ENCODE measurements at places on chromosomes 16 and 17. TPM values are rescaled to one million over a fixed set of nuclear protein-coding genes. Genes with fewer than 3 reads are reported as not detected.

DNA sequence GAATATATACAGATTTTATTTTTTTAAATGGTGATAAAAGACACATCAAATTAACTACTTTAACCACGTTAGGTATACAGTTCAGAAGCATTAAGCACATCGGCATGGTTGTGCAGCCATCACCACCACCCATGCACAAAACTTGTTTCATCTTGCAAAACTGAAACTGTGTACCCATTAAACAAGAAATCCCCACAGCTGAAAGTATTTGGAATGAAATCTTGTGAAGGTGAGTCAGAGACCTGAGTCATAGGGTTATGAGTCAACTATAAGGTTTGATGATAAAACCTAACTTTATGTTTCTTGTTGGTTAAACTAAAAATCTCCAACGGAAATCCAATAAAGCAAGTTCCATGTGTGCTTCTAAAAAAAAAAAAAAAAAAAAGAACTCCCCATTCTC is 561.6 kb upstream of the PSMD7 start:
- no peak for DNase-seq

- DNase-seq: no peak
Observed at GRCh38 chr16:85638695-85639409, 25.7 kb downstream of the GSE1 start.

- DNase-seq: no peak
Observed at GRCh38 chr17:47099451-47099986, 89.6 kb downstream of the CDC27 start.

Gene DHX58
- 24.8 TPM for total RNA-seq

Gene CARD14
- 0.49 TPM for total RNA-seq

Gene WNT9B
- not detected for total RNA-seq

DNA sequence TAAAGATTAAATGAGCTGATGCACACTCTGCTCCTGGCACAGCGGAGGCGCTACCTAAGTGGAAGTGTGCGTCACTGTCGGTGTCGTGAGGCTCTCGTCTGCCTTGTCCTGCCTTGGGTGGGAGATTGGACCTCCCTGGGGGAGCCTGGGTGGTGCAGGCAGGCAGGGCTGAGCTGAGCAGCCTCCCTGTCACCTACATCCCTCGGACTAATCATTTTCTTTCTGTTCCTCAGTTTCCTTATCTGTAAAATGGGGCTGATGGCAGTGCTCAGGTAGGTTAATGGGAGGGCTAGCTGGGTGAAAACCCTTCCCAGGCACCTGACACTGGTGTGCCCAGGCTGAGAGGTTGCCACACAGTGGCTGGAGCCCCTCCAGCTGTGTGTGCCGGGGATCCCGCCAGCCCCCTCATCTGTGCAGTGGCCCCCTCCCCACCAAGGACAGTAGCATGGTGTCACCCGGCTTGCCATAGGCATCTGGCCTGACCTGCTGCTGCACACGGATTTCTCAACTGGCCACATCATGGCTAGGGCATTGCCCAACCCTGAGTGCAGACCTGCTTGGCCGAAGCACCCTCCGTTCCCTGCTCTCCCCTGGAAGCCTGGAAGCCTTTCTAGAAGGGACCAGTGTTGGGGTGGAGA is 4.3 kb downstream of the ADCY7 start:
- DNase-seq: peak; percentile 42

- DNase-seq: peak; percentile 81
Observed at GRCh38 chr17:2023692-2024571, 1.2 kb downstream of the RTN4RL1 start.

DNA sequence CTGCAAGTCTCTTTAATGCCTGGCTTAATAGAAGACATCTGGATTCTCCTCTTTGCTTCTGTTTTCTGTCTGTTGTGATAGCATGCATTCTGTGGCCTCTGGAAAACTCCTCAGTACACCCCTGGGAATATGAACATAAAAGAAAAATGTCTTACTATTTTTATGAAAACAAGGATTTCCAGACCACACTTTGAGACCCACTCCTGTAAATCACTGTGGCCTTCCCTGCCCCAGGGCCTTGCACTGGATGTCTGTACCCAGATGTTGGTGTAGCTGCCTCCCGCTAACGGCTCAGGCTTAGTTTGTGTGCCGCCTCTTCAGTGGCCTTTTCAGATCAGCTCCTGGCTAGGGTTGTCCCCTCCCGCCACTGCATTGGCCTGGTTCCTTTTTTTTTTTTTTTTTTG is 126.6 kb downstream of the SOCS1 start:
- no peak for DNase-seq

GRCh38 chr17:60156746-60157145 is 7.0 kb downstream of the CA4 start:
- no peak for DNase-seq

DNA sequence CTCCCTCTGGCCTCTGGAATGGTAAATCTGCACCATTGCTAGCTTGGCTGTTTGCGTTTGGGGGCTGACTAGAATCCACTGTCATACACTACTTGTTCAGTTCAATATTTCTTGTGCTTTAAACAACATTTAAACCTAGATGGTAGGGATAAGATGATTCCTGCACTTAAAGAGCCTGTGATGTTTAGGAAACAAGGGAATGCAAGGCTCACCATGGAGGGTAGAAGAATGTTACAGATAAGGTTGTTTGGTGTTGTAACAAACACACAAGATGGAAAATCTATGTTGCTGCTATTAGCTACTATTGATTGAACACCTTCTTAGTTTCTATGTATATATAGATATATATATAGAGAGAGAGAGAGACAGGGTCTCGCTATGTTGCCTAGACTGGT is 31.4 kb downstream of the YPEL2 start:
- DNase-seq: no peak

DNA sequence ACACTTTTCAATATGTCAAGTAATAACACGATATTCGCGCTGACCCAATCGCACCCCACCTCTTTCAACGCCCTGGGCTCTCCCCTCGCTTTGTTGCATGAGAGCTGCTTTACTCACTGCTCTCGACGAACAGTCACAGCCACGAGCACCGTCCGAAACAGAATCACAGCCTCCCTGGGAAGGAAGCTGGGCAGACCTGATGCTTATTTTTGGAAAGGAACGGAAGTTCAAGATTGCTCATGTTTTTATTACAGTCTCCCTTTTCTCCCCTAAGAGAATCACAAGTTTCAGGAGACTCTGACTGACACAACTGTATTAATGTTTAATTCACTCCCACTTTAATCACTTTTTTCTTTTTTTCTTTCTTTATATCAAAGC is 67.8 kb downstream of the ANKRD11 start:
- no peak for DNase-seq

Gene APOBR
- 2.9 TPM for total RNA-seq

Gene KCNJ12
- 1.0 TPM for total RNA-seq

- DNase-seq: no peak
Observed at GRCh38 chr17:80254396-80255251, 6.0 kb upstream of the RNF213 start.

GRCh38 chr17:38512473-38513058 is 84.3 kb downstream of the ARHGAP23 start:
- DNase-seq: no peak

DNA sequence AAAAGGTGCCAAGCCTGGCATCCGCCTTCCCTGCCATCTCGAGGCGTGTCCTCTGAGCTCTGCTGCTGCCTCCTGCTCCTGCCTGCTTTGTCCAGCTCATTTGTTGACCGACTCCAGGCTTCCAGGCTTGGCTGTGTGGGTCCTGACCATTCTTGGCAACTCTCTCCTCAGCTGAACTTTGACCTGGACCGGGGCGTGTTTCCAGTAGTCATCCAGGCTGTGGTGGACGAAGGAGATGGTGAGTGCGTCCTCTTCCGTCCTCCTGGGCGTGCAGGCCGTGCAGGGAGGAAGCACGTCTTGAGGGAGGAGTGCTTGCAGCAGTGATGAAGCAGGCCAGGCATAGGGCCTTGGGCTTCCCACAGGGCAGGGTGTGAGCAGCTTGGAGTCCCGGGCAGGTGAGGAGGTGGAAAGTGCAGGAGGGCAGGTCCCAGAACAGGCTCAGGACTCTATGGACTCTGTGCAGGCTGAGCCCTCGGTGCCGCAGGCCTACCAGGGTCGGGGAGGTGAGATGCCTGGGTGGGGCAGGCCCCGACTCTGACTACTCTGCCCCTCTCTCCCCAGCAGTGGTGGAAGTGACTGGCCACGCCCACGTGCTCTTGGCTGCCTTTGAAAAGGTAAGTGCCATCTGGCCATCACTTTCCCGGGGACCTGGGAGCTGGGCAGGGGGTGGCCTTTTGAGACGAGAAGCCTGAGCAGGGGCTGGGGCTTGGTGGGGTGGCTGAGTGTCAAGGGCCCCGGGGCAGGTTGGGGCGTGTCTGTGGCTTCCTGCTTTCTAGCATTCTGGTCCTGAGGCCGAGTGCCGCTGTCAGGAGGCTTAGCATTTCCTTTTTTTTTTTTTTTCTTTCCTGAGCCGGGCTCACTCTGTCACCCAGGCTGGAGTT is 28.6 kb upstream of the NUDT16L1 start:
- DNase-seq: peak; percentile 79

GRCh38 chr16:578870-579405 is 9.2 kb downstream of the PIGQ start:
- DNase-seq: peak; percentile 84

- no peak for DNase-seq
Observed at GRCh38 chr16:89637379-89637778, 20.1 kb downstream of the CHMP1A start.

DNA sequence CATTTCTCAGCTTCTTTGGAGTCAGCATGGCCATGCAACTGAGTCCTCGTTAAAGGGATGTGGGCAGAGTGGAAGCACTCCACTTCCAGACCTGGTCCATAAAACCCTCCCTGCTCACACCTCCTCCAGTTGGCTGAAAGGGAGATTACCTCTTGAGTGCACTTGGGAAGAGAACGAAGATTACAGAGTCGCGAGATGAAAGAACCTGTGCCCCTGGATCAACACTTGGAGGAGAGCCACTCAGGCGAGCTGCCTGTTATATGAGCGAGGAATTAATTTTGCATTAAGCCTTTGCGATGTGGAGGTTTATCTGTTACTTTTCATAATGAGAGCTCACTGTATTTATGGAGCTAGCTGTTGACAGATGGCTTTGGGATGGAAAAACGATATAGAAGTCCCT is 147.9 kb downstream of the MAF start:
- DNase-seq: no peak

GRCh38 chr17:42651392-42651791 is 7.7 kb upstream of the TUBG2 start:
- no peak for DNase-seq

Gene LIG3
- 35.2 TPM for total RNA-seq

GRCh38 chr16:56520251-56520577 is 390 bp upstream of the BBS2 start:
- no peak for DNase-seq

All from sciatic nerve (tissue), 2 donors.